ENCODE measurements at places on chromosomes 6 and 20.

- H3K4me3 ChIP-seq = no peak overlapping the region
- H3K27ac ChIP-seq = no peak overlapping the region
- H3K4me1 ChIP-seq = no peaks in the 10 kb centered on the region
- H3K36me3 ChIP-seq = peaks cover 8% of the 10 kb centered on the region
- H3K27me3 ChIP-seq = no peaks in the 10 kb centered on the region
Observed at GRCh38 chr6:31414771-31415265, 11.4 kb downstream of the MICA start.

GRCh38 chr6:25147223-25147622 is 132.0 kb upstream of the CARMIL1 start:
- H3K27me3 ChIP-seq = no peaks in the 10 kb centered on the region
- no peaks in the 10 kb centered on the region for H3K36me3 ChIP-seq
- no peak for DNase-seq
- H3K4me3 ChIP-seq = no peak overlapping the region

DNA sequence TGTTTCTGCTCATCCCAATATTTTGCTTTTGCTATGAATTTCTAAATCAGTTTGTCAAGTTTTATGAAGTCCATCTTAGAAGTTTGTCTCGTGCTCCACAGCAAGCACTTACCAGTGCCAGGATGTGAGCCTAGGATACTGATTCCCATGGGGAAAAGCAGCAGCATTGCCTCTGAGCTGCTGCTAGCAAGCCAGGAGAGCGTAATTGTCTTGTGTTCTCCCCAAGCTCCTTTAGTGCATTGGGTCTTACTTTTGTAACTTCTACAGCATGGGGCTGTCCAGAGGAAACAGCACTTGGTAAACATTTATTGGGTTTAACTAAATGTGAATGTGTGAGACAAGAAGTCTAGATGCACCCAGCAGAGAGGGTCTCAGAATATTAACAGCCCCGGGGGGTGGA is 76.1 kb downstream of the RNF182 start:
- H3K36me3 ChIP-seq = no peaks in the 10 kb centered on the region
- H3K27me3 ChIP-seq = peaks cover 9% of the 10 kb centered on the region
- no peaks in the 10 kb centered on the region for H3K4me1 ChIP-seq

GRCh38 chr6:133456439-133456838 is 215.3 kb downstream of the EYA4 start:
- no peaks in the 10 kb centered on the region for H3K4me1 ChIP-seq
- no peaks in the 10 kb centered on the region for H3K27me3 ChIP-seq
- no peak overlapping the region for H3K27ac ChIP-seq
- no peak overlapping the region for H3K4me3 ChIP-seq

- no peaks in the 10 kb centered on the region for H3K36me3 ChIP-seq
- no peak overlapping the region for H3K27ac ChIP-seq
- H3K4me1 ChIP-seq = peaks cover 7% of the 10 kb centered on the region
- no peak overlapping the region for H3K4me3 ChIP-seq
- DNase-seq = no peak
- peaks cover 2% of the 10 kb centered on the region for H3K27me3 ChIP-seq
Observed at GRCh38 chr6:87925373-87926060, 122.1 kb upstream of the SPACA1 start.

GRCh38 chr6:126067073-126067472 is 80.7 kb downstream of the TRMT11 start:
- no peaks in the 10 kb centered on the region for H3K4me1 ChIP-seq
- no peaks in the 10 kb centered on the region for H3K27me3 ChIP-seq
- H3K27ac ChIP-seq = no peak overlapping the region
- no peak overlapping the region for H3K4me3 ChIP-seq
- H3K36me3 ChIP-seq = no peaks in the 10 kb centered on the region
- no peak for DNase-seq

Data from common myeloid progenitor, CD34-positive (primary cell).